Right renal cortex interstitium (tissue), 3 donors: ENCODE measurements at places on chromosomes 6 and 20.

- DNase-seq = no peak
Measured at GRCh38 chr6:44291841-44292240, 21.3 kb downstream of the AARS2 start.

- DNase-seq = no peak
Measured at GRCh38 chr6:53263917-53264316, 84.8 kb downstream of the ELOVL5 start.

DNA sequence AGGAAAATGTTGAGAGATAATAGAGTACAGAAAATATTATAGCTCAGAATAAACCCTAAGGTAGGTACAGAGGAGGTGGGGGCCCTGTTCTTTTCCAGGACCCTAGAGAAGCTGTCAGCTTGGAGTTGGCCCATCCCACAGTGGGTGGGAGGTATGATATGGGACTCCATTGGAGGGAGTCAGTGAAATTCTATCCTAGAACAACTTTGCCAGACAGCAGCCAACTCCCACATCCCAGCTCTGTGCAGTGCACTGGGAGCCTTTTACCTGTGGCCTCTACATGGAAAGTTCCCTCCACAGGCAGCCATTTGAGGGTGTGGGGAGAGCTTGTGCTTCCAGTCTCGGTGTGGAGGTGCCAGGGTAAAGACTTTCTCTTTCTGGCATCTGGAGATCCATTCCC is 36.8 kb upstream of the CLIC5 start:
- no peak for DNase-seq

DNA sequence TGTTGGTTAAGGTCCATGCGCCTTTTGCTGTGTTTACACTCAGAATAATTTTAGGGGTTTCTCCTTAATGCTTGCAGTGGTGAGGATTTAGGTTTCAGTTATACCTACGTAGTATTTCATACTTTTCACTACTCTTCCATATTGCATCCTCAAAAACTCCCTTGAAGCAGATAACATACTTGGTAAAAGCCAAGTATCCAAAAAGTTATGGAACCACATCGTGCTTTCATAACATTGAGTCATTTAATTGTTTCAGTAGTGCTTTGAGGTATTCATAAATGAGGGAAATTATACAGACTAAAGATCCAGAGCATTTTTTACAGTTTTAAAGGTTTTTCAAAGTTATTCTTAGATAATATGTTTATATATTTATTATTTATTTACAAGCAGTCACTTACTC is 4.0 kb upstream of the ATXN1 start:
- no peak for DNase-seq

DNA sequence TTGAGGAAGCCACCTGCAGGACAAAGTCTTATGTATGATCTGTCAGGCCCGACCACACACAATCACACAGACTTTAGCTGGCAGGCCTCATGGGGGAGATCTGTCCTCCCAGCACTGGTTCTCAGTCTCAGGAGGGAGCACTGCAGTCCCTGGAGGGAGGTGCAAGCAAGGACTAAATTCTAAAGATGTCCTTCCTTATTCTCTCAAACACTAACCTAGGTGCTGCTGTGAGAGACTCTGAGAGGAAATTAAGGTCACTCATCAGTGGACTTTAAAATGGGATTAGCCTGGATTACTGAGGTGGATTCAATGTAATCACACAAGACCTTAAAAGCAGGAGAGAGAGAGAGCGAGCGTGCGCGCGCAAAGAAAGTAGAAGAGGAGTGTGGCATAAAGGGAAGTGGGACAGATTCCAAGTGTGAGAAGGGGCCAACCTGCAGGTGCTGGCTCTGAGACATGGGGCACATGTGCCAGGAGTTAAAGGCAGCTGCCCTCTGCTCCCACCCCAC is 14.3 kb downstream of the GLO1 start:
- DNase-seq = no peak

DNA sequence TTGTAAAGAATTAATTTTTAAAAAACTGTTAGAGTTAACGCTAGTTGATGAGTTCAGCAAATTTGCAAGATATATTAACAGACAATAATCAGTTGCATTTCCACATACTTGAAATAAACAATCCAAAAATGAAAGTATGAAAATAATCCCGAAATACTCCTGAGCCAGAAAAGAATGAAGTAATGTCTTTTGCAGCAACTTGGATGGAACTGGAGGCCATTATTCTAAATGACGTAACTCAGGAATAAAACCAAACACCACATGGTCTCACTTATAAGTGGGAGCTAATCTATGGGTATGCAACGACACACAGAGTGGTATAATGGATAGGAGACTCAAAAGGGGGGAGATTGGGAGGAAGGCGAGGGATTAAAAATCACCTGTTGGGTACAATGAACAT is 872.9 kb upstream of the GJE1 start:
- no peak for DNase-seq

DNA sequence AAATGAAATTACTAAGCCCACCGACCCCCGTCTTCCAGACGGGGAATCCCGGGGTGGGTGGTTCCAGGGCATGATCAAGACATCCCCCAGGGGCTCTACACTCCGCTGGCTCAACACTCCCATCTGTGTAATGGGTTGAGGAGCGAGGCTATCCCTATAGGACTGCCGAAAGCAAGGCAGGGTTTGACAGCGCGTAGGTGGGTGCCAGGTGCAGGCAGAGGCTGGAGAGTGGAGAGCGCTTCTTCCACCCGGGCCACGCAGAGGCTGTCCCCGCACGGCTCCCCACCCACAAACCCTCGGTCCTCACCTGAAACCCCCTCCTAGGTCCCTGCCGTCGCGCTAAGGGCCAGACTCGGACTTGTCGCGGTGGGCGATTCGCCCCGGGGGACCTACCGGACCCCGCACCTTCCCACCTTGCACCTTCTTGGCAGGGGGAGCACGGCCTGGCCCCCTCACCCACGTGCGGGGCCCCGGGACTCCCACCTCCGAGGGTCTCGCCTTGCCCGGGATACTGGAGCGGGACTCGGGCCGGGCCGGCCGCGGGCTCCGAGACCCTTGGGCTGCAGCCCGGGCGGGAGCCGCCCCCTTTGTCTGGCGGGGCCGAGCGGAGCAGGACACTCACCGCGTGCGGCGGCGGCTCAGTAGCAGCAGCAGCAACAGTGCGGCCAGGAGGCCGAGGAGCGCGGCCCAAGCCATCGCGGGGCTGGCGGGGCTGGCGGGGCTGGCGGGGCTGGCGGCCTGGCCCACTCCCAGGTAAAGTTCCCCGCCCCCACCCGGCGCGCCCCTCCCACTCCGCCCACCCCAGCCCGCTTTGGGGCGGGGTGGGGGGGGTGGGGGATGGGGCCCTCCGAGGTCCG is at the start of gene PTGIS:
Gene PTGIS, minus strand, starts transcription at position 717 of the 857 bp plus-strand sequence. Its CDS starts 21 bp downstream, at position 696.
- no peak for DNase-seq

DNA sequence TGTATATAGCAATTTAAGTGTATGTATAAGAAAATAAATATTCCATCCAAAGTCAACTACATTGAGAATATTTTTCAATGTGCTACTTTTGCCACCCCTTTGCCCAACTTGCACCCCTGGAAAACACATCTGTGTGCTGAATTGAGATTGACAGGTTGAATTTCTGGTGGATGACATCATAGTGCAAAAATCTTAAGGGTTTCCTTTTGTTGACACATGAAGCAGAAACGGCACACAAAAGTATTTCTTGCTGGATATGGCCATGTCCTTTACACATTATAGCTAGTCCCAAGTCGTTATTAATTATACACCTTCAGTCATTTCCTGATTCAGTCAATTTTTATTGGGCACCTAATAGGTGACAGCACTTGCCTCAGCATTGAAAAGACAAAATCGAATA is 188.7 kb upstream of the FBXL4 start:
- no peak for DNase-seq

- no peak for DNase-seq
Measured at GRCh38 chr20:58023346-58023745, 205.1 kb downstream of the ANKRD60 start.

GRCh38 chr20:50567860-50568548 is 57.8 kb downstream of the PTPN1 start:
- DNase-seq = no peak

GRCh38 chr6:144285798-144286502 is 815 bp downstream of the UTRN start:
- DNase-seq = peak; percentile 27

GRCh38 chr20:12113468-12114371 is 196.0 kb downstream of the BTBD3 start:
- DNase-seq = no peak

- no peak for DNase-seq
Measured at GRCh38 chr20:59580991-59581401, 23.3 kb upstream of the PHACTR3 start.
